Left ventricle myocardium inferior (tissue), 1 donor: ENCODE measurements at places on chromosomes 1 and 21. TPM values are rescaled to one million over a fixed set of nuclear protein-coding genes. Genes with fewer than 3 reads are reported as not detected.

Gene HRNR
- total RNA-seq, result not detected

DNA sequence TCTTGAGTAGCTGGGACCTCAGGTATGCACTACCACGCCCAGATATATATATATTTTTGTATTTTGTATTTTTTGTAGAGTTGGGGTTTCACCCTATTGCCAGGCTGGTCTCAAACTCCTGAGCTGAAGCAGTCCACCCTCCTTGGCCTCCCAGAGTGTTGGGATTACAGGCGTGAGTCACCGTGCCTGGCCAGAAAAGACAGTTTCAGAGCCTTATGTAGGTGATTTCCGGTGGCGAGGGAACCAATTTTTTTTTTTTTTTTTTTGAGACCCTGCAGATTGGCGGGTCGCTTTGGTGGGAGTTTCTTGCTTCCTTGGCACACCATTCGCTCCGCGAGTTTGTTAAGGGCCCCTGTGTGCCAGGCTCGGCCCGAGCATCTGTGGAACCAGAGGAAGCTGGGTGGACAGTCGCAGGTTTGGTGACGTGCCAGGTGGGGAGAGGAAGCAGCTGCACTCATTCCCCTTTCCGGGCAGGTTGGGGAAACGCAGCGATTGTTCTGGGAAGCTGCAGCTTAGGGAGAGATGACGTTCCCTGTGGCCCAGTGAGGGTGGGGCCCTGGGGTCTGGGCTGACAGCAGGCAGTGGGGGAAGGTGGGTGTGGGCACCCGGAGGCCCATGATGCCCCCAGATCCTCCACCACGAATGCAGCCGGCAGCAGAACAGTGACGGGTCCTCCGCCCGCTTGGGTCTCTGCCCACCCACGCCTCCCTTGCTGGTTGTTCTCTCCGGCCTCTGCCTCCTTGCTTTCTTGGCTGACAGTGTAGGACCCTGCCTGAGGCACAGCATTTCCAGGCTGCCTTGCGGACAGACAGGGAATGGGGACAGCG lies 25.1 kb downstream of the SPSB1 start:
- DNase-seq, result peak; percentile 34
- H3K36me3 ChIP-seq, result peaks cover 5% of the 10 kb centered on the region
- no peaks in the 10 kb centered on the region for H3K27me3 ChIP-seq
- H3K27ac ChIP-seq, result no peak overlapping the region

GRCh38 chr1:232014941-232015340 lies 388.4 kb downstream of the DISC1 start:
- H3K27ac ChIP-seq, result no peak overlapping the region
- DNase-seq, result no peak
- H3K36me3 ChIP-seq, result no peaks in the 10 kb centered on the region
- H3K27me3 ChIP-seq, result no peaks in the 10 kb centered on the region

DNA sequence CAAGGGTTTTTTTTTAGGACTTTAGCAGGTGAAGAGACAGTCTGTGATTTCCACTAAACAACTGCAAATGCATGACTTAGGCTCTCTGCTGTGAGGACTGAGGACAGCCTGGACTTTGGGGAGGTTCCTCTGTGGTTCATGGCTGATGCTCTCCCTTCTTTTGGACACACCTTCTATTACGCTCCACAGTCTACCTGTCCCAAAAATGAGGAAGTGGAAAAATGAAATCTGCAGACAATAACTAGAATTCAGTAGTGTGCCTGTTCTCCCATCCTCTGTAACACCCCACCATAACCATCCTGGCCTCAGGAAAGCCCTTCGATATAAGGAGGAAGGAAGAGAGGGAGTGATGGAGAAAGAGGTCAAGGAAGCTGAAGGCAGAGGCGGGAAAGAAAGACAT lies 68.7 kb downstream of the NTPCR start:
- no peak overlapping the region for H3K4me3 ChIP-seq
- H3K27ac ChIP-seq, result no peak overlapping the region
- H3K36me3 ChIP-seq, result no peaks in the 10 kb centered on the region
- no peak for DNase-seq

- H3K36me3 ChIP-seq, result no peaks in the 10 kb centered on the region
- no peaks in the 10 kb centered on the region for H3K27me3 ChIP-seq
- no peak overlapping the region for H3K4me3 ChIP-seq
- DNase-seq, result no peak
- no peak overlapping the region for H3K27ac ChIP-seq
- H3K4me1 ChIP-seq, result peaks cover 8% of the 10 kb centered on the region
Measured at GRCh38 chr1:67632356-67632755, 52.6 kb upstream of the GADD45A start.

DNA sequence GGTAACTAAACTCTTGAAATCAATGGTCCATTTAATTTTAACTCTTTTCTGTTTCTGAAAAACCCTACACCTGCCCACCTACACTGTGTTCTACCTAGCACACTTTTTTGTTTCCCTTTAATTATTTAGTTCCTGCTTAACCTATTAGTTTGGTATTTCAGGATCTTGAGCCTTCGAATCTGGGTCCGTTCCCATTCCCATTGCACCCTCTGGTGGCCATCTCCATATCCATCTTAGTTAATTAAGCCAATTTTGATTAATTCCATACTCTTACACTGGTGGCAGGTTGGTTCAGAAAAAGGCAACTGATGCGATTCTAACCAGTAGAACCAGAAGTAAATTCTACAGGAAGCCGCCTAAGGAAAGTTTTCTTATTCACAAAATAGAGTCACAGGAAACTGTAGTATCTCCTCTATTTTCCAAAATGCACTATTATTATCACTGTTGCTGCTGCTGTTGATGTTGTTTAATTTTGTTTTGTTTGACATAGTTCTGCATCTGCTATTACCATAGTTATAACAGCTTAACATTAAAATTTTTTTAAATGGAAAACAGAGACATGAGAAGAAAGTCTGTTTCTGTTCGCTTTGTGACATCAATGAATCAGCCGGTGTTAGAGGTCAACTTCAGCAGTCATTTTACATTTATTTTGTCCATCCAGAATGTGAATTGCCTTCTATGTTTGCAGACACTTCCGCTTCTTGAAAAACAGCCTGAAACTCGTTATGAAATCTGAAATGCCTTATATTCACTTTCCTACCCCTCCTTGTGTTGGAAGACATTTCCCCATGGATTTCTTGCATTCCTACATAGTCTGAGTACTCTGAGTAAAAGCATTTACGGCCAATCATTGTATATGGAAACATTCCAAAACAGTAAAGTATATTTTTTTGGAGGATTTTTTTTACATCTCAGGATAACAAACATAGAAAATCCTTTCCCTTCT lies 115.5 kb upstream of the NCAM2 start:
- no peak overlapping the region for H3K4me3 ChIP-seq
- no peaks in the 10 kb centered on the region for H3K36me3 ChIP-seq
- H3K27me3 ChIP-seq, result no peaks in the 10 kb centered on the region
- no peaks in the 10 kb centered on the region for H3K4me1 ChIP-seq
- no peak for DNase-seq
